ENCODE measurements at places on chromosomes 6 and 20.

GRCh38 chr20:4894981-4895381, 106.3 kb downstream of the SLC23A2 start:
- no peak for DNase-seq

GRCh38 chr20:16703570-16703969, 26.3 kb upstream of the SNRPB2 start:
- DNase-seq: no peak

GRCh38 chr6:29723666-29724588, 693 bp downstream of the HLA-F start:
- peak; percentile 66 for DNase-seq

- DNase-seq: no peak
Measured at GRCh38 chr6:73680289-73680918, 15.6 kb upstream of the CD109 start.

- DNase-seq: no peak
Measured at GRCh38 chr20:1313236-1313964, 15.5 kb downstream of the SDCBP2 start.

DNA sequence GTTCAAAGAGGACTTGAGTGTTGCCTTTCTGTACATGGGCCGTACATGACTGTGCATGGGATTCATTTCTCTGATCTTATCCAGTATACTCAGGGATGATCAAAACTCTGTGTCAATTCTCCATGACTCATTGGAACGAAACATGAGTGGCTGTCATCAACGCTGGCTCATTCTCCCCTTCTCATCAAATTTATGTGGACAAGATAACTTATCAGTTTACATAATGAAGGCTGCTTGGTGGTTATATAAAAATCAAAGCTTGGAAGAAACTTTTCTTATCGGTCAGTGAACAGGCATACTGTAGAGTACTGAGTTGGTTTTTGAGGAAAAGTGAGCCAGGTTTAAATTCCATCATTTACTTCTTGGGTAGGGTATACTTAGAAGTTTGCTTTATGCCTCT, 24.9 kb downstream of the CRISP1 start:
- no peak for DNase-seq

- no peak for DNase-seq
Measured at GRCh38 chr6:12039540-12040459, 27.7 kb downstream of the HIVEP1 start.

DNA sequence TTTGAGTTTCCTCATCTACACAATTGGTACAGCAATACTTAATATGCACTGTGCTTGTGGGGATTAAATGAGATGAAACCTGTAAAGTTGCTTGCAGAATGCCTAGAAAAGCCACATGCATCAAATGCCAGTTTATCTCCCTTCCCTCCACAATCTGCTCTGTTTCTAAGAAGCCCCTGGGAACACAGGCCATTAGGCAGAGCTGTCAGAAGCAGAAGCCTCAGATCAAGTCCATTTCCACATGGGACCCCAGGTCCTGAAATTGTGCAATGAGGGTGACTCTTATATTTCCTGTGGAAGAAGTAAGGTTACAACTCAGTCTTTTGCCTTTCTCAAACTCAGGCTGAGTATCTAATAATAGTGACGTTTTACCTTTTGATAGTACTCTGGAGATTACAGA, 737.4 kb downstream of the KIF16B start:
- no peak for DNase-seq

DNA sequence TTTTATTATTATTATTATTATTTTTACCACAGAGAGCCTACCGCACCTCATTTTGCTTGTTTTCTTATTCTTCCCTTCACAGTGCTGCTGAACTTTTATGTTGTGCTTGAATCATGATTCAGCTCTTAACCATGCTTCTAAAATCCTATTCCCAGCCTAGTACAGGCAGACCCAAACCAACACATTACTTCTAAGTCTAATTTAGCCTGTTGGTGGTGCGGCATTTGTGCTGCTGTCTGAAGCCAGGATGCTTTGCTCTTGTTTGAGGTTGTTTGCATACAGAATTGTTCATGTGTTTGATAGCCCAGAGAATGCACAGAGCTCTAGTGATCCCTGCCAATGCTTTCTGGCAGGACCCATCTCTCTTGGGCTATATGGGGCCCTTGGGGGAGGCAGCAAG, 213.5 kb upstream of the KCNG1 start:
- DNase-seq: no peak
